ENCODE measurements at places on chromosomes 4 and X.

GRCh38 chr4:171042989-171043524, 770.1 kb upstream of the GALNTL6 start:
- no peak for DNase-seq

GRCh38 chrX:153657161-153657560, 10.2 kb downstream of the DUSP9 start:
- no peak for DNase-seq

GRCh38 chr4:37891260-37892159, 626 bp downstream of the TBC1D1 start:
- DNase-seq, result no peak

DNA sequence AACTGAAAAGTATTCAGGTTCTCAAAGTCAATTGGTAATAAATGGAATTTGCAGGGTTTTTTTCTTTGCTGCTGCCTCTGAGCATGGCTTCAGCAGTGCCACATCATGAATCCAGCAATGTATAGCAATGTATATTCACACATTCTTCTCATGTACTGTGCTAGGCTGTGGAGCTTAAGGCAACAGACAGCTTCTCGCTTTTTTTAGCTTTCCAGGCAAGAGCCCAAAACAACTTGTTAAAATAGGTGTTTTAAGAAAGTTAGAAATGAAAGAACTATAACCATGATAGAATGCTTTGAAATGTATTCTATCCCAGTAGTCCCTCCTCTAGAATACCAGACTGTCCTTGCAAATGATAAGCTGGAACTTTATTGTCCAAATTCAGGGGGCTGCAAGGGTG, 30.4 kb downstream of the SMIM43 start:
- no peak for DNase-seq

DNA sequence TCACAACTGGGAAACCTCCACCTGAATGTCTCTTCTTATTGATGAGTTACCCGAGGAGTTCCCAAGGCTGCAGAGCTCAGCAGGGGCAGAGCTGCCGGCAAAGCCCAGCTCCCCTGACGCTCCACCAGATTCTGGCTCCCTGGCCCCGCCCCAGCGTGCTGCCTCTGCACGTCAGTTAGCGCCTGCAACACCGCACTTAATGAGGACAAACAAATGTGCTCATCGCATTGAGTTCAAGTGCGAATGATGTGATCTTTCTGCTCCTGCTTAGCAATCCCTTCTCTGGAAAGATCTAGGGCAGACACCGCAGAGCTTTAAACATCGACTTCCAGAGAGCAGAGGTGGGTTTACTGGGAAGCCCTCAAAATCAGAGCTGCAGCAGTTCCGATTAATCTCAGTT, 55.5 kb upstream of the FBXW7 start:
- peak; percentile 21 for DNase-seq

GRCh38 chr4:155134136-155134535, 74.3 kb upstream of the NPY2R start:
- no peak for DNase-seq

GRCh38 chr4:10050261-10050661, 29.0 kb upstream of the SLC2A9 start:
- no peak for DNase-seq
